GM03348 (cell line): ENCODE measurements at places on chromosomes 16 and 17.

DNA sequence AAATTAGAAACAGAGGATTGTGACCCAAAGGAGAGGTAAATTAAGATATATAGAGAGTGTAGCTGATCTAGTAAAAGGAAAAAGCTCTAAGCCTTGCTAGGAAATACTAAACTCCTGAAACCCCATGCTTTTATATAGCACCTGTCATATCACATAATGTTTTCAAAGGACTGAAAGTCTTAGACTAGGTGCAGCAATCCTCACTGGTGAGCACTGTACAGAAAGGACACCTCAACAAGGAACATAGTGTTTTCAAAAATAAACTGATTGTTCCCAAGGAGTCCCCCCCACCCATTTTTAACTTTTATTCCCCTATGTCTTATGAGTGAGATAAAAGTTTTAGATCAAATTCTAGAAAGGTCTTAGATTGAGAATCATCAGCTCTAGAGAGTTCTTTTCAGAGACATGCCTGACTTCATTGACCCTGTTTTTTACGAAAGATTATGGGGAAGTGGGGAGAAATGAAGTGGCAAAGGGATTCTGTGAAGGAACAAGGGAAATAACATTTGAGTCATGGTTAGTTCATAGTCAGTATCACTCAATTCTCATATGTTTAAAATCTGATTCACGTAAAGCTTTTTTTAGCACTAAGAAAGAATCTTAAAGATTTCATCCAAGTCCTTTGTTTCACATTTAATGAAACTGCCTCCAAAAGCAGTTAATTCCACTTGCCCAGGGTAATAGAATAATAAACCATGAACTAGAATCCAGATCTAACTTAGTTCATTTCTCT is 166.4 kb downstream of the CYB561 start:
- DNase-seq, result peak; percentile 13

DNA sequence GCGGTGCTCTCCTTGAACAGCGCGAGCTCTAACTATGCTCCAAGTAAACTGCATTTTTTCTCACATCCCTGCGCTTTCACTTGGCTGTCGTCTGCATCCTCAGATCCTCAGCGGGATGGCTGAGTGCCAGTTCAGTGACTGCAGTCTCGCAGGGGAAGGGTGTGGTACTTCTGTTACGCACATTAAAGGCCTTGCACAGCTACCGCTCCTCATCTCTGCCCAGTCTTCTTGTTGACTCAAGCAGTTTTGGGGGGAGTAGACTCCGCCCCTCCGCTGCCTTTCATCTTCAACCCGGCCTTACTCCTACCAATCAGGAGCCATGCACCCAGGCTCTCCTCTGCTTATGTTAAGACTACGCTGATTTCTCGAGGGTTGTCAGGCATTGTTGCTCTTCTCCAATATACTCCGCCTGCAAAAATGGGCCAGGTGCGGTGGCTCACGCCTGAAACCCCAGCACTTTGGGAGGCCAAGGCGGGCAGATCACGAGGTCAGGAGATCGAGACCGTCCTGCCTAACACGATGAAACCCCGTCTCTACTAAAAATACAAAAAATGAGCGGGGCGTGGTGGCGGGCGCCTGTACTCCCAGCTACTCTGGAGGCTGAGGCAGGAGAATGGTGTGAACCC is 10.0 kb downstream of the ATP5PD start:
- DNase-seq, result no peak

- peak; percentile 10 for DNase-seq
Measured at GRCh38 chr16:56478281-56479049, 27.1 kb downstream of the OGFOD1 start.

- no peak for DNase-seq
Measured at GRCh38 chr16:57376313-57376818, 4.1 kb downstream of the CX3CL1 start.

DNA sequence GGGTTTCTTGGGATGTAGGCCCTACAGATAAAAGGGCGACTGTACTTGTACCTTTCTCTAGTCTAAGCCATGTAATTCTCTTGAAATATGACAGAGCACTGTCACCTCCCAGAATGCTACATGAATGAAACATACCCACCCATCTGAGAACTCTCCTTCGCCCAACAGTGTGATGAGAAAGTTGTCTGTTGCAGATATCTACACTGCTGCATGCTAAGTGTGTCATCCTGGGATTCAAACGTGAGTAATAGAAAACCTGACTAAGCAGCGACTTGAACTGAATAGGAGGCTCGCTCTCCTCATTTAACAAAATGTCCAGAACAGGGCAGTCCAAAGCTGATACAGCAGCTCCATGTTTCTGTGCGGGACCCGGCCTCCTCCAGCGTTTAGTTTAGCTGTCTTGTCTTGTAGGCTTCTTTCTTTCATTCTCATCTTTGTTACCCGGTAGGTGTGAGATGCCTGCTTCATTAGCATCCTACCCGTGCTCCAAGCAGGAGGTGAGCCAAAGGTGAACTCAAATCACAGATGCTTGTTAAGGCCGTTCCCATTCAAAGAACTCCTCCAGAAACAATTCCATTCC is 211.9 kb downstream of the PRKCA start:
- peak; percentile 19 for DNase-seq
